ENCODE measurements at places on chromosomes 5 and 9.

DNA sequence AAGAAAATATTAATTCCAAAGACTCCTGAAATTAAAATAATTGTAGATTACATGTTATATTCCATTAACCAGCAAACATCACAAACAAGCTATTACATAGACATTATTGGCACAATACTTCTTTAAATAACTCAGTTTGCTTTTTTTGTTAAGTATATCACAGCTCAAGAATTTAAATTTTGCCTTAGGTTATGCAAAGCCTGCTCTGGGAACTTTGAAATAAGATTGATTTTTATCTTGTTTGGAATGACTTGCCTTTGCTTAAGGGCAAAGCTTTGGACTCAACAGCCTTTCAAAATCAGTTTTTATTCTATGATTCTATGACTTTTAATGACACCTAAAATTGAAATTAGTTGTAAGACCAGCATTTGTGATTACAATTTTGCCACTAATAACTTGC lies 78.2 kb downstream of the ALDH7A1 start:
- no peak for DNase-seq

DNA sequence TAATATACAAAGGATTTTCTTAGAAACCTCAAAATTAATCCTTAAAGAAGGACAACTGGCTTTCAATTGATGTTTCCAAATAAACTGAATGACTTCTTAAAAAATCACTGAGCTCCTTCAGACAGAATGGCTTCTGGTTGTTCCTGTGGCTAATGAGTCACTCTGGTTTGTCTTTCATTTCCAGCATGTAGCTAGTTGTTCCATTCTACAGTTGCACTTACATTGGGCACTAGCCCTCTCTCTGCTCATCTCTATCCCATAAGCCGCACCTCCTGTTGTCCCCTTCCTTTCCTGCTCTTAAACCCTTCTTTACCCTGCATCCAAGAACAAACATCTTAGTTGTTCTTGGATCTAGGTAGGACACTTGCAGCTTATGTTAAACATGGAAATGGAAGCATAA lies 235.3 kb upstream of the HAPLN1 start:
- no peak for DNase-seq

DNA sequence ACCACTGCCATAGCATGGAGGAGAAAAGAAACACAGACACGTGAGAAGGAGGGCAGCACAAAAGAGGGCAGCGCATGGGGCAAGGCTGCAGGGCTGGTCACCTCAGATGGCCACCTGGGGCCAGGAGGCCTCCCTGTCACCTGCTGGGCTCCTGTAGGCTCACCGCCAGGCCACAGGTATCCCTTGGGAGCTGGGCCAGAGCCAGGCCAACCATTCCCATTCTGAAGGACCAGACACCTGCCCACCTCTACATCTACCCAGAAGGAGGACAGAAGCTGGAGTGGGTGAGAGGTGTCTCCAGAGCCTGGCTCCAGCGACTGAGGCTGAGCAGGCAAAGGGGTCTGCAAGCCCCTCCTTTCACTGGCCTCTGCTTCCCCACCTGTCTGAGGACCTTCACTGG lies 103.1 kb downstream of the PAX5 start:
- DNase-seq = no peak

DNA sequence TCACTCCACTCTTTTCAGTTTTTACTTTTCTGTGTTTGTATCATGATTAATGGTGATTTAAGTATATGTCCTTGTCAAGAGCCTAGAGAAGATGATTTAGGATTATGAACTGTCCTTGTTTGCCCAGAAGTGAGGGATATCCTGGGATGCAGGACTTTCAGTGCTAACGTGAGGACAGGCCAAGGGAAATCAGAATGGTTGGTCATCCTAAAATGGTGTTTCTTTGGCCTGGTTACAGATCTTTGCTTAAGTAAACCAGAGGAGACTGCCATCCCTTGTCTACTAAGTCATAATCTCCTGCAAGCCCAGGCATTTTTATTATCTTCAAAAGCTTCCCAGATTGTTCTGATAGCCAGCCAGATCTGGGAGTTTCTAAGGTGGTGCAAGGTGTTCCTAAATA lies 22.3 kb upstream of the DPYSL3 start:
- DNase-seq = no peak

DNA sequence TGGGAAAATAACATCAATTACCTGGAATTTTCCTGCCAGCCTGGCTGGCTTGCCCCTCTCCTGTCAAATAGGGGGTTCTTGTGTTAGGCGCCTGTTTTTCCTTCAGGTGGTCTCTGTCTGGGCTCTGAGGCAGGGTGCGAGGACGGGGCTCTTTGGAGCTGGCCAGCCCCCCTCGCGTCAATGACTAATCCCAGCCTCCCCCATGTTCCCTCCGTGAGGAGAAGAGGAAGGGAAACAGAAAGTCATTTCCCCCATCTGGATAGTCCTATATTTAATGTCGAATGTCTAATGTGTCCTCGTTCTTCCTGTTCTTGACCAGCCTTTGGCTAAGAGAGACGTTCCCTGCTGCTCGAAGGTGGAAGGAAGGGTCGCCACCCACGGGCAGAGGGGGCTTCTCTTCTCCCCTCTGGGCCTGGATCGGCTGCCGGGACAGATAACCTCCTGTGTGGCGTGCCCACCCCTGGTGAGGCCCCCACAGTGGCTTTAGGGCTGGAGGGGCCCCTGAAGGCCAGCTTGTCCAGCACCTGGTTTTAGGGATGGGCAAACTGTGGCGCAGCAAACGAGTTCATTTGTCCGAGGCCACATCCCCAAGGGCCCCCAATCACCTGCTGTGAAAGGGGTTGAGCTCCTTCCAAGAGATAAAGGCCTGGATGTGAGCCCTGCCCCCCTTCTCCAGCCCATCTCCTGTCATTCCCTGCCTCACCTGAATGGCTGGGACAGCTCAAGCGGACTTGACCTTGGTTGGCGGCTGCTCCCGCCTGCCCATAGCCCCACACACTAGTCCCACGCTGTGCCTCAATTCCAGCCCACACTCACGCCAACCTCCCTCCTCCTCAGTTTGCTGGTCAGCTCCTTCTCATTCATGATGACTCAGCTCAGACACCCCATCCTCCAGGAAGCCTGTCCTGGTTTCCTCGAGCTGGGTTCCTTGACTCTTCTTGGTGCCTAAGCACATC lies 35.9 kb upstream of the UNC5A start:
- no peak for DNase-seq

DNA sequence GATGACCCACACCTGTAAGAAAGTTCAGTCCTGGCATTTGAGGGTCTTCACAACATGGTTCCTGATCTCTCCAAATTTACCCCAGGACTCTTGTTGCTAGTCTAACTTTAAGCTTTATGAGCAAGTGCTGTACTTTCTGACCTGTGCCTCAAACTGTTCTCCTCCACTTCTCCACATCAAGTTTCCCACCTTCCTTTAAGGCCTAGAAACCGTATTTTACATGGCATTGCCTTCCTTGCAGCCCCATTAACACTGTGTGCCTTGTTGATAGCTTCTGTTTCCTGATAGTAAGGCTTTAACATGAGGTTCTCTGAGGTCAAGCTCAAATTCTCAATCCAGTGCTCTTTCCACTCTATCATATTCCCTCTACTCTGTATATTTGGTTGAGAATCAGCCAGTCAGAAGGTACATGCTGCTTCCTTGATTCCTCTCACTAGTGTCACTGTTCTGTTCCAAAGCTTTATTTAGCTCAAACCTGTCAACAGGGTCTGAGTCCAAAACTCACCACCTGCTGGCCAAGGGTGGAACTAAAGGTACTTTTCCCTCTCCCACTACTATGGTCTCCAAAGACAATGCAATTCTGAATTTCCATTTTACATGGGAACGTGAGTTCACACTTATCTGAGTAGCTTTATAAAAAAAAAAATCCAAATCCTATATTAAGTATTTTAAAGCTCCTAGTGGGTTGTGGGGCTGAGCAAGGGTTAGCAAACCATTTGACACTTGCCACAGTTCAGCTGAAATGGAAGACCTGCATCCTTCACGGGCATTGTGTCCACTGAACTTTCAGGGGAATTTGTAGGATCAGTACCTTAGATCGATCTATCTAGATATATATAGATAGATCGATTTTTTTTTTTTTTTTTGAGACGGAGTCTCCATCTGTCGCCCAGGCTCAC lies 21.1 kb downstream of the VCP start:
- DNase-seq = peak; percentile 33

- DNase-seq = no peak
Measured at GRCh38 chr9:908536-909205, 67.2 kb downstream of the DMRT1 start.

- no peak for DNase-seq
Measured at GRCh38 chr9:19441730-19442129, 32.9 kb downstream of the ACER2 start.

DNA sequence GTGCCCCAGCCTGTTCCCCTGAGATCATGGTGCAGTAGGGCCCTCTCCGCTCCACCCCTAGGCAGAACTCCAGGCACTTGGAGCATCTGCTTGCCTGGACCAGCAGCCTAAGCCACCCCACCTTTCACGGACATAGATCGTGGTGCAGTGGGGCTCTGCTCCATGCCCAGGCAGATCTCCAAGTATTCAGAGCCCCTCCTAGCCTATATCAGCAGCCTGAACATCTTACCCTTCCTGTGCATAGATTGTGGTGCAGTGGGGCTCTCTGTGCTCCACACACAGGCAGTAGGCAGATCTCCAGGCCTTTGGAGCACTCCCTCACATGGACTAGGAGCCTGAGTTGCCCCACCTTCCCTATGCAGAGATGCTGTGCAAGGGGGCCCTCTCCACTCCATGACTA lies 103.0 kb downstream of the GLIS3 start:
- DNase-seq = no peak

DNA sequence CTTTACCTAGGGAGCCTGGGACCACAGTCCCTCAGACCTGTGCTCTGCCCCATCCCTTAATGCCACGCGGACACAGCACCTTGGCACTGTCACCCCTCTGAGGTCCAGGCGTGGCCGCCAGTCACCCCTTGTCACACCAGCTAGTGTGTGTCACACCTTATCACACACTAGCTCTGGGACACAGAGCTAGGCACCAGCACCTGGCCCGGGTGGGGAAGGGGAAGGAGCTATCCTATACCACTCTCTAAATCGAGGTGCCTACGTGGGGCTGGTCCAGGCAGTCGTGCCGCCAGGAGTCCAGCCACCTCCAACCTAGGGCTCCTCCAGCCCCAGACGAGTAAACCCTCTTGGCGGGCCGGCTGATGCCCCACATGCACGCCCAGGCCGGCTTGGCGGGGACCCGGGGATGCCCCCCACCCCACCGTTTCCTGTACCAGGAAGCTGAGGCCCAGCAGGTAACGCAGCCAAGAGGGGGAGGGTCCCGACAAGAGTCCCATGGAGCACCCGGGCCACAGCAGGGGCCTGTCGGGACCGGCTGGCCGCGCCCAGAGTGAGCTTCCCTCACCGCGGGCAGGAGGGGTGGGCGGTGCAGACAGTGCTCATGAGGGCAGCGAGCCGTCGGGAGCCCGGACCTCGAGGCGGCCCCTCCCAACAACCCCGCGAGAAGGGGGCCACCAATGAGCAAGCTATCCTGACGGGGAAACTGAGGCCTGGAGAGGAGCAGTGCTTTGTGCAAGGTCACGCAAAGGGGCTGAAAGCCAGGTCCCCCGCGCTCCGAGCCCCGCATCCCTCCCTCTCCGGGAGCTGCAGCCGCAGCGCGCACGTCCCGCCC lies 550 bp downstream of the CORO2A start:
- DNase-seq = peak; percentile 34

DNA sequence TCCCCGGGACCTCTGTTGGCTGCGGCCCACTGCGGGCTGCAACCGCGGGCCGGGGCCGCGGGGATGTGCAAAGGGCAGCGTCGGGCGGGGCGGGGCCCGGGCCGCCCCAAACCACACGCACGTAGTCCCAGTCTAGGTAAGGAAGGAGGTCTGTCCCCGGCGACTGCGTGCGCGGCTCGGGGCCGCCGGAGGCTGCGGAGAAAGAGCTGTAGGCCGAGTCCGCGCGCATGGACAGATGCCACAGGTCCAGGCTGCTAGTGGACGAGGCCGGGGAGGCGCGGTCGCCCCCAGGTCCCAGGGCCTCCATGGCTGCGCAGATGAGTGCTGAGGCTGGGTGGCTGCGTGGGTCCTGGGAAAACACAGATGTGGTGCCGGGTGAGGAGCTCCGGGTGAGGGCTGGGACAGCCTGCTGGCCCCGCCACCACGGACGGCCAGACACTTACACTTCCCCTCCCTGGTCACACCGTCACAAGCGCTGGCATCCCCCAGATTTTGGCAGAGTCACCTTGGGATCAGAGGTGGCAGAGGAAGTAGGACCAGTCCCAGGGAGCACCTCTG lies 4.5 kb downstream of the SHROOM1 start:
- no peak for DNase-seq

GRCh38 chr9:127130661-127131538 lies 8.5 kb upstream of the ANGPTL2 start:
- no peak for DNase-seq

DNA sequence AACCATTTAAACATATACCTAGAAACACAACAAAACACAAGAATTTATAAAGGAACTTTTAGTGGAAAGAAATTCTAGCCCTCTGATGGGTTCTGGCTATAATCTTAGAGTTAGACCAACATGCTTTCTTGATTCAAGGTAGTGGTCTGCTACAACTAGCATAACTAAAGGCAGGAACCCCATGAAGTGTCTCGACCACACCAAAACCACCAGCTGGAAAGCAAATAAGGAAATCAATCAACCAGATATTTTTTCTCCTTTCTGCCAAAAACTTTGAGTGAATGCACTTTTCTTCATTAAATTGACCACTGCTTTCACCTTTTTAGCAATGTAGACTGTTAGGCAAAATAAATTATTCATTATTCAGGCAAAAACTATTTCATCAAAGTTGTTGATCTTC lies 346.4 kb downstream of the EBF1 start:
- DNase-seq = no peak

DNA sequence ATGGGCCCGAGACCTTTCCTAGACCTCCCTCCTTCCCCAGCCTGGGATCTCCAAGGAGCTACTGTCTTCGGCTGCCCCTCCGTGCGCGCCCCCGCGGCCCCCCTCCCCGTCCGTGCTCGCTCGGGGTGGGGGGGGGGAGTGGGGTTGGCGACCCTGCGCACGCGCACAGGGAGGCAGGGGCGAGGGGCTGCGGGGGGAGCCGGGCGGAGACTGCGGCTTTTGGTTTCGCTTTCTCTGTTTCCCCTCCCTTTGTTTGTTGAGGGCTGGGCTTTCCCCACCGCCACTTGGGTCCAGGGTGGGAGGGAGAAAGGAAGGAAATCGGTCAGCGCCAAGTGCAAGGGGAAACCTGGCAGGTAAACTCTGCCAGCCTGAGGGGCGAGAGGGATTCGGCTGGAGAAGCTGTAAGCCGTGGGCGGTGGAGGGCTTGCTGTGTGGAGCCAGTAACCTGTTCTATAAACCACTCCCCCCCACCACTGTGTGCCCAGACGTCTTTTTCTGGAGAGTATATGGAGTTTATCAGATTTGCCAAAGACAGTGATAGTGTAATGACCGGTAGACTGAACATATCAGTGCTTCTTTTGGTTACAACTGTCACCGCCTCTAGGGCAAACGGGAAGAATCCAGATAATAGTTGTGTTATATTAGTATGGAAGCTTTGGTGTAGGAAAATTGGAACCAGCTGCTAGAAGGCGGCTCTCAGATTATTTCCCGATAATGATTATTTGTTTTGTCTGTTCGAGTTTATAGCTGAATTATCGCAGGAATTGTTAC lies 684 bp downstream of the DNAJA1 start:
- DNase-seq = peak; percentile 69

- no peak for DNase-seq
Measured at GRCh38 chr5:72955143-72955767, 586 bp upstream of the FCHO2 start.
